ENCODE measurements at places on chromosomes 4 and X.
A peak's percentile ranks its signal among the peaks of the same experiment; 100 is the strongest.

GRCh38 chr4:174284487-174284886 is 776 bp downstream of the CEP44 start:
- DNase-seq = no peak

GRCh38 chr4:47104986-47105385 is 73.6 kb downstream of the GABRB1 start:
- DNase-seq = no peak

GRCh38 chrX:41857670-41858069 is 65.7 kb downstream of the CASK start:
- no peak for DNase-seq

DNA sequence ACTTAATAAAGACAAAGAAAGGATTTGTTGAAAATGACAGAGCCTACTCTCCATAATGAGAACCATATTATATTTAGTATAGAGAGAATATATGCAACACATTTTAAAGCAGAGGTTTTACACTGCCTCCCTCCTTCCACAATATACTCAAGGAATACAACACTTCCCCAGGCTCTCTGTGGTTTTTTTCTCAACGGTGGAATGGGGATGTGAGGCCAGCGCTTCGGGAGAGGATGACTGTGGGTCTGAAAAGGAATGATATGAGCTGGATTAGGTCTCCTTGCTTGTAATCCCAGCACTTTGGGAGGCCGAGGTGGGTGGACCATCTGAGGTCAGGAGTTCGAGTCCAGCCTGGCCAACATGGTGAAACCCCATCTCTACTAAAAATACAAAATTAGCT is 348.7 kb upstream of the KLF3 start:
- DNase-seq = no peak

DNA sequence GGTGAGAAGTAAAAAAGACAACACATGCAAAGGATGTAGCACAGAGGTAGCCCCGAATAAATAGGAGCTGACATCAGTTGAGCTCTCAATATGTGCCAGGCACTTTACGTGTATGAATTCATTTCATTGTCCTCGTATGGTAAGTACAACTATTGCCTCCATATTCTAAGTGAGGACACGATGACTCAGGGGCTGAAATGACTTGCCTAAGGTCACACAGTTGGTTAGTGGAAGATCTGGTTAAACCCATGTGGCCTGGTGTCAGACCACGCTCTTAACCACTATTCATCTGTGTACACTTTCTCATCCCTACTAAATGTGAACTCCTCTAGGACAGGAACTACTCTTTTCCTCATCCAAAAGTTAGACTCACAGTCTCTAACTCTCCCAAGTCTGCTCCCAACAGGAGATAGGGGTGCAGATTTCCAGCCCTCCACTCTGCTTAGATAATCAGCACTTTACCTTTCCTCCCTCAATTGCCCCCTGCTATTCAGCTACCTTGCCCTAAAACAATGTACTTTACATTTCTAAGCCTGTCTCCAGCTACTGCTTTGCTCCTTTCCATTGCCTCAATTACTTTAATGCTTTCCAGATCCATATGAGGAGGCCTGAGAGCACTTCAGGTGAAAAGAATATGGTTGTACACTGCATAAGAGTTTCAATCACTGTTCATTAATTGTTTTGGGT is 58.8 kb upstream of the LHFPL1 start:
- DNase-seq = no peak

DNA sequence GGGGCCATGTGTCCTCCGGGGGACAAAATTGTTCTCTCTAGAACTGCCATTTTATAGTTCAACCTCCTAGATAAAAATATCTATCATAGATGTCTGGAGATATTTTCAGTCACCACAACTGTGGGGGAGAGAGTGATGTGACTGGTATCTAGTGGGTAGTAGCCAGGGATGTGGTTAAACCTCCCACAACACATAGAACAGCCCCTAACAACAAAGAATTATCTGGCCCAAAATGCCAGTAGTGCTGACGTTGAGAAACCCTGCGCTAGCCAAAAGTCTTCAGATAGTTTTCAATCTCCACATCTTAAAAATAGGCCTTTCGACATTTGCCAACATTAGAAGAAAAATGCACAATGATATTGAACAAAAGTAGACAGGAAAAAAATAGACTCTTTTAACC is 19.0 kb upstream of the SUPT20HL2 start:
- DNase-seq = no peak

DNA sequence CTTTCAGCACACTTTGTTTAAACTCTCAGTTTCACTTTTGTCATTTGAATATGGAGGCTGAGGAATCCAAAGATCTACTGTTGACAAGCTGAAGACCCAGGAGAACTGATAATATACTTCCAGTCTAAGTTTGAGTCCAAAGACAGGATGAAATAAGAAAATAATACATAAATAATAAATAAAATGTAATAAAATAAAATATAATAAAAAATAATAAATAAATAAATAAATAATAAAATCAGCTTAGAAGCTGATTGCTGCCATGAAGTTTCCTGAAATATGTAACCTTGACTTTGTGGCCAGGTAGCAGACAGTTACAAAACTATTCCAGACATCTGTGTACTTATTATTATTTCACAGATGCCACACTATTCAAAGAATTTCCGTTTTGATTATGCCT is 55.0 kb downstream of the NPY2R start:
- no peak for DNase-seq

DNA sequence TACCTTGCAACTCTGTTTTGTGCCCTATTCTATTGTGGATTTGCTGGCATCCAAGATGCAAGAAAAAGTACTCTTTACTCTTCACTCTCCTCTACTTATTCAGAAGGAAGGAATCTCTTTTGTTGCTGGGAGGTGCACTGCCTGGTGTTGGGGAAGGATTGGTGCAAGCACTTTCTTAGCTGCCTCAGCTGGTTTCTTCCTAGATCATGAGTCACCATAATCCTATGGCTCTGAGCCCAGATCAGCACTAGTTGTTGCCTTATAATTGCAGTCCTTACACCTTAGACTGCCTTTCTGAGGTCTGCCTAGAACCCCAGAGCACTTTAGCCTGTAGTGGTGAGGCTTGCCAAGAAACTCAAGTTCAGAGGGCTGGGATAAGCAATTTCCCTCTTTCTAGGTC is 37.0 kb upstream of the CT83 start:
- no peak for DNase-seq

GRCh38 chrX:10189317-10190268 is 32.8 kb downstream of the CLCN4 start:
- DNase-seq = peak; percentile 85

- no peak for DNase-seq
Observed at GRCh38 chr4:94714365-94715160, 43.2 kb upstream of the BMPR1B start.

- no peak for DNase-seq
Observed at GRCh38 chrX:47697181-47697580, 38.2 kb upstream of the UXT start.

GRCh38 chr4:90730752-90731151 is 603.6 kb downstream of the CCSER1 start:
- no peak for DNase-seq

GRCh38 chr4:100269446-100269845 is 79.2 kb upstream of the DDIT4L start:
- no peak for DNase-seq

DNA sequence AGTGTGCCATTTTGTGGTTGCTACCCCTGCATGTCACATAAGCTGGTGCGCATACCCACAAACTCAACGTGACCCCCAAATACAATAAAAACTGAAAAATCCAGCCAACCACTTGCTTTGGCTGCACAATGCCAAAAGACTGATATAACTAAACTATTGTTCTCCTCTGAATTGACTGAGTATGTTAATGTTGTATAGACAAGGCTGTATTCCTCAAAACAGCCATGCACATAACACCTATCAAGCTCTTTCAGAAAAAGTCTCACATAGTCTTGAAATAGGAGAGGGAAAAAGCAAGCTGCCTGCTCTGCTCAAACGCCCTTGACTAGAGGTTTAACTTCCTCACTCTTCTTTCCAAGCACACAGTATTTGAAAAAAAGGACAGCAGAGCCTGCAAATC is 126.4 kb upstream of the NOCT start:
- no peak for DNase-seq

DNA sequence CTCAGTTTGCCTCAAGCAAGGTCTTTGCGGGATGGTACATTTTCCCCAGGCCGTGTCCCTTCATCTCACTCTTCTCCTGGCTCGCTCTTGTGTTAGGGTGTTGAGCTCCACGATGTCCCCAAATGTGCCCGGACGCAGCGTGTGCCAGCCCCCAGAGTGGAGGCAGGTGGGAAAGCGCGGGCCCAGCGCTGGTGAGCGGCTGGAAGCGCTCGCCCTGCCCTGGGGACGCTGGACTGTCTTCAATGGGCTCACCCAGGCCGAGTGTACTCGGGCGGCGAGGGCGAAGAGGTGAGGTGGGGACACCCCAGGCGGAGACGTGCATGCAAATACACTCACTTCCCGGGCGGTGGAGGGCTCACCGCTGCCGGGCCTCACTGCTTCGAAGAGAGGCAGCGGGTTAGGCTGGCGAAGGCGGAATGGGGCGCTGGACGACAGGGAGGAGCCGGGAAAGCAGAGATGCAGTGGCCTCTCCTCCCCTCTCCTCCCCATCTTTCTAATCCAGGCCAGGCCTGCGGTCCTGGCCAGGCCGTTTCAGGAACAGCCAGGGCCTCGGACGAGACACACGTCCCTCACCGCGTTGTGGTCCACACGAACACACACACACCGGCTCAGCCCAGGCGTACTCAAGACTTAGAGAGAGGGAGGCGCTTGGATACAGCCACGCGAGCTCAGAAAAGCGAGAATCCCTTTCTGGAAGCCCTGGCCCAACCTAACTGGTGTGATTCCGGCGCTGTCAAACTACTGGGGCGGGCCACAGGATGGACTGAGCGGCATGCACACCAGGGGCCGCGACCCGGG is 2.2 kb downstream of the NKX6-1 start:
- DNase-seq = no peak

- no peak for DNase-seq
Observed at GRCh38 chrX:24405959-24406358, 45.5 kb downstream of the SUPT20HL1 start.

GRCh38 chr4:162645381-162645780 is 481.6 kb upstream of the FSTL5 start:
- no peak for DNase-seq

GRCh38 chr4:186932196-186932595 is 208.5 kb upstream of the FAT1 start:
- no peak for DNase-seq

DNA sequence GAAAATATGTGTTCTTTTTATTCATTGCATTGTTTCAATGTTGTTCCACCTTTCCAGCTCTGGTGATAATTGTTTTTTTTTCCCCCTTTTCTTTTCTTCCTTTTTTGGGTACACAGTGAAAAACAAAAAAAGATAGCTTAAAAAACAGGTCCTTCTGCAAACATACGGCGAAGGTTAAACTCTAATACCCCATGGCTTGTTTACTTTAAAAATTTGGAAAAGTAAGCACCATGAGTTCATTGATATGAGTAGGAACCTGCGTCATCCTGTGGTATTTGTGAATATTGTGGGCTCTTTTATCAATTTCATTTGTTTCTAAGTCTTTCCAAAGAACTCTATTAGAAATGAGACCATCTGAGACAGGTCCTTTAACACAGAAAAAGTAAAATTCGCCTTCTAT is 123.5 kb downstream of the CHRNA9 start:
- DNase-seq = no peak

GRCh38 chrX:21289232-21289631 is 85.0 kb upstream of the CNKSR2 start:
- DNase-seq = no peak

DNA sequence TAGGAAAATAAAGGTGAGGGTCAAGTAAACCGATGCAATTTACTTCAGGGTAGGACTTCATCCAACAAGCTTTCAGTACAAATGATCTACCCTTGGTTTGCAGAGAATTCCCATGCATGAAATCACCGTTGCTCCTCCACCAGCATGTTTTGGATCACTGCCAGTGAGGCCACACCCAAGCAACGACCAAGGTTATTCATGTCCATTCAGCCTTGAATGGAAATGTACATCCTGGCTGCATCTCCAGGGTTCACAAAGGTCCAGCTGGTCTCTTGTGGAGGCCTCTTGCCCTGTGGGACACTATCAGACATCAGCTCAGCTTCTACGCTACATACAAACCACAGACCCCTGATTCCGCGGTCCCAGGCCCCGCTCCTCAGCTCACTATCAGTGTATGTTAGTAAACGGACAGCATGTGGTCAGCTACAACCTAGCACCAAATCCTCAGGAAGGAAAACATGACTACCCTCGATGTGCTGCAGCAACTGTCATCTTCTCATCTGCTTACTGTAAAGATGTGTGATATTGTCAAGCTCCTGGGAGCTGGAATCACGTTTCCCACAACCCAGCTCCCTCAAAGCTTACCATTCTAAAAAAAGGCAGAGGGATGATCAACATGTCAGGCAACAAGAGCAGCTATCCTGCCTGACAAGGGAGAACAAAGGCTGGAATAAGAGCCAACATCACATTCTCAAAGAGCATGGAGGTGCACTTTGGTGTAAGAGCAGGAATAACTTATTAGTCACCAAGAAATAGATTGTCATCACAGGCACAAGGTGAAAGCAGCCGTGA is 4.9 kb downstream of the LYAR start:
- no peak for DNase-seq

GRCh38 chrX:70444326-70444945 is at the start of gene DLG3:
TSS of gene DLG3 (plus strand) at chrX:70444835. CDS start at chrX:70445202, 367 bp downstream.
- DNase-seq = no peak

- DNase-seq = no peak
Observed at GRCh38 chr4:6929339-6929811, 19.7 kb downstream of the TBC1D14 start.

GRCh38 chrX:95629737-95630136 is 1054.9 kb upstream of the DIAPH2 start:
- no peak for DNase-seq

DNA sequence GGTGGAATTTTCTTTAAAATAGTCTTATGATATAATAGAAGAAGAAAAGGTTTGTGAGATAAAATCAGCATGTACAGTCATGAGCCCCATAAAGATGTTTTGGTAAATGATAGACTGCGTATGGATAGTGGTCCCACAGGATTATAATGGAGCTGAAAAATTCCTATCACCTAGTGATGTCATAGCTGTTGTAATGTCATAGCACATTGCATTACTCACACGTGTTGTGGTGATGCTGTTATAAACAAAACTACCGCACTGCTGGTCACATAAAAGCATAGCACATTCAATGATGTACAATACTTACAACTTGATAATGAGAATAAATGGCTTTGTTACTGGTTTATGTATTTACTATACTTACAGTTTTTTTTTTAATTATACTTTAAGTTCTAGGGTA is 715.2 kb upstream of the HTR2C start:
- DNase-seq = no peak

DNA sequence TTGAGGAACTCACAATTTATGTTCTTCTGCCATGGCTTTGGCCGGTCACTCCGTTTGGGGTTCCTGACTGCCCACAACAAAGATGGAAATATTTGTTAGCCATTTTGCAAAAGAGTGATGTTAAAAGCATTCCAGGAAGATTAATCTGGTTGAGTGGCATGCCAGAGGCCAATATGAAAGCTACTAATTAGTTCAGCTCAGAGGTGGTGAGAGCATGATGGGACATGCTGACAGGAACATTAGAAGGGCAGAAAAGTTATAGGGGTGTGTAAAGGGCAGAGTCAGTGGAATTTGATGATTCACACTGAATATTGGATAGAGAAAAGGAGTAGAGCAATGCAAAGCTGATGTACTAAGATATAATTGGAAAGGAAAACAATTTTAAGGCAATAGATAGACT is 94.4 kb downstream of the TLL1 start:
- no peak for DNase-seq

Data from activated CD4-positive, alpha-beta T cell treated with anti-CD3 and anti-CD28 coated beads for 4 hours (primary cell).